ENCODE measurements at places on chromosomes 11 and 22.

GRCh38 chr11:61144511-61145179 lies 16.6 kb downstream of the VPS37C start:
- no peak for DNase-seq

- no peak for DNase-seq
These were observed 4.3 kb upstream of the APOBEC3A start for GRCh38 chr22:38953091-38953490.

GRCh38 chr11:78094250-78094649 lies 14.6 kb upstream of the NDUFC2 start:
- DNase-seq: no peak

GRCh38 chr11:65897020-65897471 lies 3.1 kb downstream of the FOSL1 start:
- no peak for DNase-seq

- DNase-seq: no peak
These were observed 14.8 kb upstream of the MRGPRF start for GRCh38 chr11:69027704-69028372.

DNA sequence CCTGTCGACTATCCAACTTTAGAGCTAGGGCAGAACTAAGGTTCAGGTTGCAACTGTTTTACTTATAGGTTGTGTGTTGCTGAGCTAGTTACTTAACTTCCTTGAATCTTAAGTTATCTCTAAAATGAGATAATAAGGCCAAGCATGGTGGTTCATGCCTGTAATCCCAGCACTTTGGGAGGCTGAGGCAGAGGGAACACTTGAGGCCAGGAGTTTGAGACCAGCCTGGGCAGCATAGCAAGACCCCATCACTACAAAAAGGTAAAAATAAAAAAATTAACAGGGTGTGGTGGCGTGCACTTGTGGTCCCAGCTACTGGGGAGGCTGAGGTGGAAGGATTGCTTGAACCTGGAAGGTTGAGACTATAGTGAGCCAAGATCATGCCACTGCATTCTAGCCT lies 2.1 kb downstream of the ACCS start:
- no peak for DNase-seq

GRCh38 chr11:128533472-128533871 lies 53.9 kb downstream of the ETS1 start:
- DNase-seq: no peak

DNA sequence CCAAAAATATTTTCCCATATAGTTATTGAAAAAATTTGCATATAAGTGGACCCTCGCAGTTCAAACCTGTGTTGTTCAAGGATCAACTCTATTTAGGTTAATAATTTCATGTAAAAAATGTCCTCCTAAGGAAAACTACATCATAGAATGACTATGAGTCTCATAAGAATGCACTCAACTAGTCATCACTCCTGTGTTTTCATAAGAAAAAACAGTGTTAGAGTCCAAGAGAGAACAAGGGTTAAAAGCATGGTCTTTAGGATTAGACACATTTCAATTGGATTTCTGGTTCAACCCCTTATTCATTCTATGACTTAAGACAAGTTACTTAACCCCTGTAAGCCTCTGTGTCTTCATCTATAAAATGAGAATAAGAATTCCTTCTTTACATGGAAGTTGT lies 5.1 kb downstream of the PARVA start:
- no peak for DNase-seq

Measured in brain pericyte (primary cell).